ENCODE measurements at places on chromosomes 13 and 19. TPM values are rescaled to one million over a fixed set of nuclear protein-coding genes. Genes with fewer than 3 reads are reported as not detected.

GRCh38 chr13:29903543-29903942, 53.1 kb upstream of the UBL3 start:
- DNase-seq = no peak

- DNase-seq = no peak
Measured at GRCh38 chr19:49335784-49336481, 727 bp downstream of the CD37 start.

Gene OR10H3
- not detected for total RNA-seq

Gene POSTN
- total RNA-seq = not detected

Gene TBXA2R
- 3.3 TPM for total RNA-seq

Measured in naive thymus-derived CD4-positive, alpha-beta T cell (primary cell).